Epithelial cell of proximal tubule (primary cell): ENCODE measurements at places on chromosomes 2 and 18.

- no peak for DNase-seq
Measured at GRCh38 chr2:88032070-88032702, 15.8 kb upstream of the RNU2-63P start.

DNA sequence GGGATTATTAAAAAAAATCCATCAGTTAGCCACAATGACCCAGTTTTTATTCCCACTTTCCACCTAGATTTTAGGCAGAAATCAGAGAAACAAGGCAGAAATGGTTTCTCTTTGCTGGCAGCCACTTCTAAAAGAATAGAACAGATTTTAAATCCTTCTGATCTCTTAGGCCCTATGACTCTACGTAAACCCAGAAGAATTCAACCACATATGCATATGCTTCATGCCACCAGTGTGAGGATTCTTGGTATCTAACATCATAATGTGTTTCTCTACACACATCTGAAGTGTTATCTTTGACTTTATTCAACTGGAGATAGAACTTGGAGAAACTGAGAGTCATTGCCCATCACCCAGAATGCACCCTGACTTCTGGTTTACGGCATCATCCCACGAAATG is 128.7 kb upstream of the TANK start:
- DNase-seq, result no peak

- no peak for DNase-seq
Measured at GRCh38 chr2:105181282-105181681, 60.3 kb upstream of the GPR45 start.

DNA sequence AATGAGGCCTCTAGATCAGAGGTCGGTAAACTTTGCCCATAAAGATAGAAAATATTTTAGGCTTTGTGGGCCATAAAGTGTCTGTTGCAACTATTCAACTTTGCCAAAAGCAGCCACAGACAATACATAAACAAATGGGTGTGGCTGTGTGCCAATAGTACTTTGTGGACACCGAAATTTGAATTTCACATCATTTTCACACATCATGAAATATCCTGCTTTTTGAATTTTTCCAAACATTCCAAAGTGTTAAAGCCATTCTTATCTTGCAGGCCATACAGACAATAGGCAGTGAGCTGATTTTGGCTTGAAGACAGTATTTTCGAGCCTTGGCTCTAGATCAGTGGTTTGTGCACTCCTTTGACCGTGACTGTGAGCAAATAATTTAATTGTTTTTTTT is 51.1 kb upstream of the EPC2 start:
- DNase-seq, result no peak

- DNase-seq, result no peak
Measured at GRCh38 chr2:86072271-86072858, 33.3 kb downstream of the POLR1A start.

DNA sequence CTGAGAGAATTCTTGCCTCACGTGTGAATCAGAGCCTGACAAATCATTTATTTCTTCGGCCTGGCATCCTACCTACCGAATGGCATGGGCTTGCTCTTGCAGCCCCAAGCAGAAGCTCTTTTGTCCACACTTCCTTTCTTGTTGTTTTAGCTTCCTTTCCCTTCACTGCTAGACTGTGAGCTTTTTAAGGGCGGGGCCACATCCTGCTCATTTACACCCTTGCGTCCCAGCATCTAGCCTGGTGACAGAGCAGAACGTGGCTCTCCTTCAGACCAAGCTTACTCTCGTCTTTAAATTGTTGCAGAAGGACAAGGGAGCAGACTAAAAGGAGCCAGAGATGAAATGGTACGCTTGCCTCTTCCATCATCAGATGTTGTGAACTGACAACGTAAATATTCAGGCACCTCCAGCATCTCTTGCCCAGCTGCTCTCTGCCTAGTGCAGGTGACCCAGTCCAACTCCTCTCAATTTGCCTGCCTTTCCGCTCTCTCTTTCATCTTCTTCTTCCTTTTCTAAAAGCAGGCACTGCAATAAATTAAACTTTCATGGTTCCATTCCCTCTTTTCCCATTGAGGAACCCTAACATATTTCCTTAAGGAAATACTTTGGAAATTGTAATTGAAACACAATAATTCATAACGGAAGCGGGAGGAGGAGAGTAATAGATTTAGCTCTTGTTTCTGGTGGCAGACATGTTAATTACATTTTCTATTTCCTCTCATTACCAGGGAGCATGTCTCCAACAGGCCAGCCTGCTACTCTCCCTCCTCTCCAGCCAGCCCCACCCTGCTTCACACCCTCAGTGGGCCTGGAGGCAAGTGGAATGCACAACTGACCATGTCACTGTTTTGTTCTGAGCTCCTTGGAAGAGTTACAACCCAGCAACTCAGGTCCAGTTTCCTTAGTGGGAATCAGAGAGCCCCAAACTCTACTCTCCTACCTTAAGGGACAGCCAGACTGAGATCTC is 228.1 kb upstream of the TRIB2 start:
- DNase-seq, result no peak
